SK-N-MC (cell line): ENCODE measurements at places on chromosomes 12 and 14.

DNA sequence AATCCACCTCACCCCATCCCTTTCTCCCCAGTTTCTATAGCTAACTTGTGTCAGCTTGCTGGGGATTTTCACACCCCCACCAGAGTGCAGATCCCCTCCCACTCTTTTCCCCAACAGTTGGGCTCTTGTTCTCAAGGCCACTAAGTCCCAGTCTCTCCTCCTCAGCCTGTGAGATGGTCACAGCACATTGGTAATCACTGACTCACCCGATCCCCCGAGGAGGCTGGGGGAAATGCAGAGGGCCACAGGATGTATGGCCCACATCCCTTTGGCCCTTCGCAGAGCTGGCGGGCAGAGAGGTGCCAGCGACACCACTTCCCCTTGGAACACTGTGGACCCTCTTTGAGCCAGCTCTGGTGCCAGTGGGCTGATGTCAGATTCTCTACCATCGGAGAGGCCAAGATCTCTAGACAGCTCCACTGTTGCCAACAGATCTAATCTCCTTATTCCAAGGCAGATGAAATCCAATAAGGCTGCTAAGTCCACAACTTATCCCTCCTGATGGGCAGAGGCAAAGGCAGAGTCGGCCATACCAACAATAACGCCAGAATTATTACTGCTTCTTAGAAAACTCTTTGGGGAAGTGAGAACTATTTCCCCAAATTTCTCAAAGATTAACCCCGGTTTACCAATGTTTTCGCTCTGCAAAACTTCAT, 1.6 kb downstream of the FMNL3 start:
- DNase-seq, result no peak

- DNase-seq, result no peak
Observed at GRCh38 chr14:50599700-50600444, 39.9 kb downstream of the ATL1 start.

DNA sequence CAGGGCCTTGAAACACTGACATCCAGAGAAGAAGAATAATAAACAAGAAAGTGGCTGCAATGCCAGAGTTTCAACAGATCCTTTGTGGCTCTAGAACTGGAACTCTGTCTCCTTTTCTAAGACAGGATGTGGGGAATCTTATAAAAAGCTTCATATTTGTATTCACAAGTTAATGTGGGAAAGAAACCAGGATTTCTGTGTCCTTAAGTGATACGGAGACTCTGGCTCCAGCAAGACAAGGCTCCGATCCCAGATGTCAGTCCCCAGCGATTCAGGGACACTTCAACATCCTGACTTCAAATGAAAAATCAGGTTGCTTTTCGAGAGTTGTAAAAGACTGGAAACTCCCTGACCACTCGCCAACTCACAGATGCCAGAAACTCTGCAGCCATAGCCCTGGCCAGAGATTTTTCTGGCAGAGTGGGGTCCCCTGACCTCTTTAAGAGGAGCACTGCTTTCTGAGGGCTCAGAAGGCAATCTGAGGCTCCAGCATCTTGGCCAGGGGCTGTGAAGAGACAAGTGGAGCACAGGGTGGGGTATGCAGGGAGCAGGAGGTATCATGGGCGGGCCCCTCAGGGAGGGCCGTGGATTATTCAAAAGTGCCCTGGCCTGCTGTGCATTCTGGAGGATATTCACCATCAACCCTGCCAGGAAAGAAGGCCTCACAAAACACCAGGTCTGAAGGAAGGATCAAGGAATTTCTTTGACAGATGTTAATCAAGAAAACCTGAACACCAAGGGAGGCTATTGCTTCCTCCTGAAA, 53.3 kb downstream of the TMX1 start:
- no peak for DNase-seq

DNA sequence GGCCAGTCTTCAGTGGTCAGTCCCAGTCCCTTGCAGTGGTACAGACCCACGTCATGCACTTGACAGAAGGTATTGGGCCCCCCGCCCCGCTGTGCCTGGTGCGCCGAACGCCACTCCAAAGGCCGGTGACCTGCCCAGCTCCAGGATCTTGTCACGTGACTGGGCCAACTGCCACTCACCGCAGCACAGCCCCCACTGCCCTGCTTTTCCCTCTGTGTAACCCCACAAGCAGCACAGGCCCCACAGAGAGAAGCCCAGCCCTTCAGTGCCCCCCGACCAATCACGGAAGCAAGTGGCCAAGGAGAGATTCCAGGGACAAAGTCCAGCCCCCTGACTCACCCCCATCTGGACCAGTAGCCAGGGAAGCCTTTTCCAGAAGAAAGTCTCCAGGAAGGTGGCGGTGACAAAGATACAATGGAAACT, 498 bp downstream of the GPR132 start:
- no peak for DNase-seq

- no peak for DNase-seq
Observed at GRCh38 chr12:69318225-69318624, 30.0 kb upstream of the LYZ start.

- no peak for DNase-seq
Observed at GRCh38 chr14:52413729-52414408, 99.8 kb downstream of the PTGER2 start.

GRCh38 chr14:90060312-90060964, 1.4 kb upstream of the KCNK13 start:
- DNase-seq, result no peak

DNA sequence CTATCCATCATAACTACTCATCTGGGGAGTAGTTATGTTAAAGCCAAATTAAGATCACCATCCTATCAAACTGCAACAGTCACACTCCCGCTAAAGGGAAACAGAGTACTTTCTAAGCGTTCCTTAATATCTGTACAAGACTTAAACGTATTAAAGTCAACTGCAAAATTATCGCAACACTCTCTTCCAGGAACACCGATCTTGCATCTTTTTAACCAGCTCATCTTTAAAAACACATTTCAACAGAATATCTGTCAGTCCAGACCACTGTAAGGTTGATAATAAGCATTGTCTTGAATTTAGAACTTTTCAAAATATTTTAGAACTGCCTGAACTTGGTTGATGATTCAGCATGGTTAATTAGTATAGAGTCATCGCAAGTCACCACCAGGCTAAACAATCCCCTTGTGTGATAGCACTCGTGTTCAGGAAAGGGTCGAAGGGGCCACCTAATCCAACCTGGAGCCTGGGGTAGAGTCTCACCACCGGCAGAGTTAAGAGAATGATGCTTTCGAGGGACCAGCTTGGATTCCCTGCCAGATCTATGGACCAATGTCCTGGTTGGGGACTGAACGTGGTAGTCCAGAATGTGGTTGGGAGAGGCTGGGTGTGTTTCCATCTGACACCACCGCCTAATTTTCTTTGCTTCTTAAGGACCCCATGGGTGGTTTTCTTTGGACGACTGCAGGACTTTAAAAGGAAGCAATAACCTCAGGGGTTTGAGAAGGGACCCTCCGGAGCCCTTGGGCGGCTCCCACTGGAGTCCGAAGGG, 890 bp downstream of the SPTLC2 start:
- DNase-seq, result no peak

DNA sequence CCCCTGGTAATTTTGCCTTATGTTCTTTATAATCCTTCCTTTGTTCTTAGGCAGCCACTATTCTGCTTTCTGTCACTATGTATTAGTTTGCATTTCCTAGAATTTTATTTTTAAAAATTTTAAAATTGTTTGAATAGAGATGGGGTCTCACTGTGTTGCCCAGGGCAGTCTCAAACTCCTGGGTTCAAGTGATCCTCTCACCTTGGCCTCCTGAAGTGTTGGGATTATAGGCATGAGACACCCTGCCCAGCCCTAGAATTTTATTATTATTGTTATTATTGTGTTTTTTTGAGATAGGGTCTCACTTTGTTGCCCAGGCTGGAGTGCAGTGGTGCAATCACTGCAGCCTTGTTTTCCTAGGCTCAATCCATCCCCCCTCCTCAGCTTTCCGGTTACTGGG, 2.6 kb downstream of the PTPN11 start:
- DNase-seq, result no peak

- no peak for DNase-seq
Observed at GRCh38 chr12:114414031-114414865, 8.3 kb upstream of the TBX5 start.

GRCh38 chr12:117907108-117907689, 61.6 kb downstream of the KSR2 start:
- no peak for DNase-seq
